Omental fat pad (tissue), 4 donors: ENCODE measurements at places on chromosomes 7 and 10.

- no peak for DNase-seq
Observed at GRCh38 chr10:88538048-88538447, 45.1 kb downstream of the RNLS start.

DNA sequence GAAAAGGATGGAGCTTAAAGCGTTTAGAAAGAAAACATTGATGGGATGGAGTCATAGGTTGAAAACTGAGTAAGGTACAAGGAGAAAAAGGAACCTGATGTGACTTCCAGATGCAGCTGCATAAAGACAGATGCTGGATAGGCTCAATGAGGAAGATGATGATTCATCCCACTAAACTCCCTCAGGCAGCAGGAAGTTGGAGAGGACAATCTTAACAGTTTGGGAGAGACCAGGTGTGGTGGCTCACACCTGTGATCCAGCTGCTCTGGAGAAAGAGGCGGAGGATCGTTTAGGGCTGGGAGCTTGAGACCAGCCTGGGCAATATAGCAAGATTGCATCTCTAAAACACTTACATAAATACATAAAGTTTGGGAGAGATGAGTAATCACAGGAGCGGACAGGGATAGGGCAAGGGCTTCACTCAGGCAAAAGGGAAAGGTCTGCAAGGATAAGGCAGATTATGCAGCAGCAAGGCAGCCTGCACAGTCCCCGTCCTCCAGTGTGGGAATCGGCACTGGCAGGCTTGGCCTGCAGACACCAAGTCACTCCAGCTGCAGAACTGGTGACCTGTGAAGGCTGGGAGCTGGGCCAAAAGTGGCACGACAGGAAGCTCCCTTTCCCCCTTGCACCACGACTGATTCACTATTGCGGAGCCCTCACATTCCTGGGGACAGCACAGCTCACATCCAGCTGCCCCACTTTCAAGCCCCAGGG is 438.5 kb downstream of the GRID1 start:
- DNase-seq, result no peak

DNA sequence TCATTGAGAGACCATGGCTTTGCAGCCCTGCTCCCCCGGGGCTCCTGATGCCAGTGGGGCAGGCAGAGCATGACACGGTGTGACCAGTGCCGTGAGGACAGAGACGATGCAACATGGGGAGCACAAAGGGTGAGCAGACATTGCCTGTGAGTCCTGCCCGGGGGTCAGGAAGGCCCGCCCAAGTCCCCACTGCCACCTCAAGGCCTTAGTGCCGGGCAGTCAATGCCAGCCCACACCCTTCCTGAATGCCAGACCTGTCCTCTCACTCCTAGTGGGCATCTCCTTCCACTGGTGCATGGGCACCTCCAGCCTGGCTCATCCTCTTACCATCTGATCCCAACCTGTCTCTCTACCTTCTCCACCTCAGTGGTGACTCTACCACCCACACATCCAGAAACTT is 157.9 kb upstream of the ZMIZ1 start:
- no peak for DNase-seq

DNA sequence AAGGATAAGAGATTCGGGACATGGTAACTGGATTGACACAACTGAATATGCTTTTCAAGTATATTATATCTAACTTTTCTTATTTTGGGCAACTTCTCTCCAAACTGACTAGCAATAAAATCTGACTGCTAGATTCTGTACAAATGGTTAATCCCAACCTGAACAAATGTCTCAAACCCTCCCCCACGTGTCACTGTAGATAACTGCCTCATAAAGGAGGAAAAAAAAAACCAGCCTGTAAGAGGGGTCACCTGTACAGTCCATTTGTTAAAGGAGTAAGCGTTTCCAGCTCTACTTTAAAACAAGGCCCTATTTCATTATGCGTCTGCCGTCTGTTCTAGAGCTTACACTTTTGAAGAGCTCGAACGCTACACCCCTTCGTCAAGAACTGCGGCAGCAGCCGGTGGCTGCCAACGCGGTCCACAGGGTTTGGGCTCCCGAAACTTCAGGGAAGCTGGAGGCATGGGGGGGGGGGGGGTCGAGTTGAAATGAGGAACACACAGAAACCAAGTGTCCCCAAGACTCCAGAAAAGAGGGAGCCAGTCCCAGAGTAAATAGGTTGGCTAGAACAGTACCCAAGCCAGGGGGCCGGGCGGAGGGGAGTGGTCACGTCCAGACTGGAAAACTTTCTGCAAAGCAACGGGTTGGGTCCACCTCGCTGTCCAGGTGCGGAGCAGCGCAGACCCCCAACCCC is 492 bp downstream of the COG5 start:
- peak; percentile 38 for DNase-seq

GRCh38 chr7:98088109-98088508 is 18.6 kb upstream of the LMTK2 start:
- DNase-seq, result no peak

GRCh38 chr10:118635674-118636402 is 40.4 kb upstream of the PRLHR start:
- no peak for DNase-seq

DNA sequence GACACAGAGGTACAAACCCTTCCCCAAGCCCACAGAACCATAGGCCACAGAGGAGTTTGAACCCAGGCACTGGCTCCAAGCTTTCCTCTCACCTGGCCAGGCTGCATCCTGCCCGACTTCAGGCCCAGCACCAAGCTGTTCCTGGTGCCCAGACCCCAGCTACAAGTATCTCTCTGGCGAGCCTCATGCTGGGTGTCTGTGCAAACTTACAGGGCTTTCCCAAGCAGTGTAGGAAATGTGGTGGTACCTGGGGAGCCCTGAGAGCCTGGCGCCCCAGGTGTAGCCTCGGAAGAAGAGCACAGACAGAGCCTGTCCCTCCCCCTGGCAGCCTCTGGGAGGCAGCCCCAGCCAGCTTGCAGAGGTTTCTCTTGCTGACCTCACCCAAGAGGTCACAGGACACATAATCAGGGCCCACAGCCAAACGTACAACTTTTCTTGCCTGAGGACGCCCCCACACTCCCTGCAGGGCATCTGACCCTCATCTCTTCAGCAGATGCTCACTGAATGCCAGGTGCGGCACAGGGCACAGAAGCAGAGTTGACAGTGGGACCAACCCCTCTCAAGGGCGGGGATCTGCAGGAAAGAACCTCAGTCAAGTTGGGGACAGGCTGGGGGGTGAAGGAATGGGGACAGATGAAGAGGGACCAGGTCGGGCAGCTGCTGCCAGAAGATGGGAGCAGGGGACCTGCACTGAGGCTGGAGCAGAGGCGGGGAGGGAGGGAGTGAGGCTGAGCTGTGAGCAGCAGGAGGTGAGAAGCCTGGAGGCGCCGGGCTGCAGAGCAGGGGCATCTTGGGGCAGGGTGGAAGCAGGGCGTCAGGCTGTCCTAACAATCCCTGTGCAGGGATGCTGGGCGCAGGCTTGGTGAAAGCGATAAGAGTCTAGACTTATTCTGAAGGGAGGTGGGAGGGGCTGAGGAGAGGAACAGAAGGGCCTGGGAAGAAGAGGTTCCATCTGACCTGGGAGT is 16.3 kb upstream of the MYL7 start:
- DNase-seq, result peak; percentile 16

- no peak for DNase-seq
Observed at GRCh38 chr7:101386558-101387231, 24.0 kb downstream of the COL26A1 start.

GRCh38 chr7:30852744-30853288 is 58.8 kb upstream of the AQP1 start:
- no peak for DNase-seq

- DNase-seq, result peak; percentile 25
Observed at GRCh38 chr10:34280599-34281374, 534.3 kb downstream of the PARD3 start.

DNA sequence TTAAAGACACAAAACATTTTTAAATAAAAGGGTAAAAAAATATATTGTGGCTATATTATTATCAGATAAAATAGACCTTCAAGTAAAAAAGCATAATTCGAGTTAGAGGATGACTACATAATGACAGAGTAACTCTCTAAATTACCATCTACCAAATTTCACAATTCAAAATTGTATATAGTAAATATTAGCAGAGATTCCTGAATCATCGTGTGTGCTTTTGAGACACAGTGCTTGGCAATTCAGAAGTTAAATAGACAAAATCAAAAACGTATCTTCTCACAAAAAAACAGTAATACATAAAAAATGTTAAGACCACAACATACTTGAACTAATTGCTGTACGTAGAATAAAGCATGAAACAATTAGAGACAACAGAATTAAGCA is 110.4 kb downstream of the AHR start:
- no peak for DNase-seq

DNA sequence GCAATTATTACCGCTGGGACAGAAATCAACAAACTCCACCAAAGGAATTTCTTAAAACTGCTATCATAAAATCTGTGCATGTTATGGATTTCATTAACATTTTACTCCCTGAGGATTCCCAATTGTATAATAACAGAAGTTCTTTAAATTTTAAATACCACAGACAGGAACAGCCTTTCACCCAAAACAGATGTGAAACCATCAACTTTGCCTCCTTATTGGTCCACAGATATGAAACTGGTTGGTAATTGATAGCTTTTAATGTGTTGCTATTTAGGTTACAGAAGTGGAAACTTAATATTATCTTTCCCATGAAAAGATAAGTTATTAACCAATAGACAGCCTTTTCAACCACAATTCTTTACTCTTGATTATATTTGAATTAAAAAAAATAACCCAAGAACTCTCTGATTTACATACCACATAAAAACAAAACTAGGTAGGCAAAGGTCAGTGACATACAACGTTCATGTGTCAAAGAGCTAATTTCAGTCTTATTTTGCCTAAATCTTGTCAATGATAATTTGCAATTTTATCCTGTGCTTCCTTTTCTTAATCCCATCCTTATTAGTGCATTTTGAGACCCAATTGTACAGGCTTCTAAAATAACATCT is 90.0 kb downstream of the NRP1 start:
- DNase-seq, result no peak

DNA sequence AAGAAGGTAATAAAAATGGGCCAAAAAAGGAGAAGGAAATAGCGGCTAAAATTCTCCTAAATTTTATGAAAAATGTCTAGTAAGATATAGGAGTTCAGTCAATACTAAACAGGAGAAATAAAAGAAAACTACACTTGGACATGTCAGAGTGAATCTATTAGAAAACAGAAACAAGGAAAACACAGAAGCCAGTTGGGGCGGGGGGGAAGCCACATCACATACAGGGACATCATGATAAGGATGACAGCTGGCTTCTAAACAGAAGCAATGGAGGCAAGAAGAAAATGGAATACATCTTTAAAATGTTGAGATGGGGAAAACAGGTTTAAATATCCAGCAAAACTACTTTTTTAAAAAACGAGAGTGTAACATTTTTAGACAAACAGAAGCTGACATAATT is 77.8 kb downstream of the CUBN start:
- no peak for DNase-seq

GRCh38 chr7:120131096-120131839 is 141.7 kb upstream of the KCND2 start:
- no peak for DNase-seq

- DNase-seq, result no peak
Observed at GRCh38 chr7:12731775-12732174, 44.3 kb downstream of the ARL4A start.

DNA sequence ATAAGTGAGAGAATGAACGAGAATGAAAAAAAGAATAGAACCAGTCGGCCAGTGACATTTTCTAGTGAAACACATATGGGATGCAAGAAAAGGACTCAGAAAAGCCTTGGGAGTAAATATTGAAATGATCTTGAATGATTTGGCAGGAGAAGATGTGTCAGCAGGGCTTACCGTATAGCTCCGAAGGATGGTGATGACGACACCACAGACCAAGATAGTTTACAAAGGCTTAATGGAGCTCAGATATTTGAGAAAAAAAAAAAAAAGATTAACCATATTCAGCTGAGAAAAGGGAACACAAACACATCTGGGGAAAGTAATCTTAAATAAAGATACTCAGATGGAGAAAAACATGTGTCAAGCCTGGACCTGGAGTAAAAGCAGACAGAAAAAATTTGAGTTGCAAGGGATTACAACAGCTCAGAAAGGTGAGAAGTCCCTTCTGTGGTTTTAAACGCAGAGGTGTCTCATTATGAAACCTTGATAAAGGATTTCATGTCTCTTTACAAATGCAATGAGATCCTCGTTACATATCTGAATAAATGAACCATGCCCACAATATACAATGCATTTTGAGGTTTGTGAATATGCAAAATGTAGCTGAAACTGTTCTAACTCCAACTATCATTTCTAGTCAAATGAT is 36.0 kb downstream of the DNAJB9 start:
- no peak for DNase-seq

- DNase-seq, result no peak
Observed at GRCh38 chr7:125059861-125060456, 130.3 kb upstream of the POT1 start.

GRCh38 chr7:30905078-30906012 is 6.3 kb upstream of the AQP1 start:
- no peak for DNase-seq

GRCh38 chr7:43942997-43943396 is 16.8 kb downstream of the UBE2D4 start:
- no peak for DNase-seq

DNA sequence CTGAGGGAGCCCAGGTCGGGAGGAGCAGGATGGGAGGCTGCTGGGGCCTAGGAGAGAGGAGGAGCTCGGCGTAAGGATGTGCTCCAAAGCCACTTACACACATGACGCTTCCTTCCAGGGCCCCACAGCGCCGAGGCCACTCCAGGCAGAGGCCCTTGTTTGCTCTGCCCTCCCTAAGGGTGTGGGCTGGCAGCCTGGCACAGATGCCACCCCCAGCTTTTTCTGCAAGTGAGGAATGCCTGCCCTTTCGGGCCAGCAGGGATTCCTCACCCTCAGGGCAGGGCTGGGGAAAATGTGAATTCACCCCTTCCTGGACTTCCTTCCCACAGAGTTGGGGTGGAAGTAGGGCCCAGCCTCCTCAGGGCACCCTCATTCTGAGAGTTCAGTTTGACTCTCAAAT is 5.6 kb upstream of the AQP1 start:
- no peak for DNase-seq

GRCh38 chr7:123201901-123202300 is 2.1 kb upstream of the SLC13A1 start:
- no peak for DNase-seq

DNA sequence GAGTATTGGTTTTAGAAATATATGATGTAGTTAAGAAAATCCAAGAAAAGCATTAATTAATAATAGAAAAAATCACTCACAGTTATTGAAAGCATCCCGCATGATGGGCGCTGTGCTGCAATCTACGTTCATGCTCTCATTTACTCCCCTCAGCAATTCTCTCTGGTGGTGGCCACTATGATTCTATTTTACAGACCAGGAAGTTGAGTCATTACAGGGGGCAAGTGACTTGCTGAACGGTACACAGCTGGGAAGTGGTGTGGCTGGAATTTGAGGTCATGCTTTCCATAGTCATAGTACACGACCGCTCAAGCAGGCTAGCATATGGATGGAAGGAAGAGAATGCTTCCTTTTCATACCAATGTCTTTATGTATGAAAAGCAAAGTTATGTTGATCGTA is 117.4 kb downstream of the TES start:
- no peak for DNase-seq
